Vagina (tissue), 2 donors: ENCODE measurements at places on chromosomes 6 and 20. TPM values are rescaled to one million over a fixed set of nuclear protein-coding genes. Genes with fewer than 3 reads are reported as not detected.

CST2 gene
- not detected for total RNA-seq

LRRC73 gene
- not detected for total RNA-seq

DLK2 gene
- total RNA-seq, result 3.9 TPM

NKAIN4 gene
- not detected for total RNA-seq

CCN5 gene
- 134 TPM for total RNA-seq

SLC25A27 gene
- total RNA-seq, result 39.3 TPM

C2 gene
- 2.9 TPM for total RNA-seq

OTOR gene
- not detected for total RNA-seq

GRIK2 gene
- 8.8 TPM for total RNA-seq

- no peak for DNase-seq
- H3K27me3 ChIP-seq, result no peaks in the 10 kb centered on the region
- peaks cover 28% of the 10 kb centered on the region for H3K4me1 ChIP-seq
- no peak overlapping the region for H3K4me3 ChIP-seq
- no peaks in the 10 kb centered on the region for H3K36me3 ChIP-seq
These were observed 4.9 kb downstream of the BMP6 start for GRCh38 chr6:7730784-7731227.

DNA sequence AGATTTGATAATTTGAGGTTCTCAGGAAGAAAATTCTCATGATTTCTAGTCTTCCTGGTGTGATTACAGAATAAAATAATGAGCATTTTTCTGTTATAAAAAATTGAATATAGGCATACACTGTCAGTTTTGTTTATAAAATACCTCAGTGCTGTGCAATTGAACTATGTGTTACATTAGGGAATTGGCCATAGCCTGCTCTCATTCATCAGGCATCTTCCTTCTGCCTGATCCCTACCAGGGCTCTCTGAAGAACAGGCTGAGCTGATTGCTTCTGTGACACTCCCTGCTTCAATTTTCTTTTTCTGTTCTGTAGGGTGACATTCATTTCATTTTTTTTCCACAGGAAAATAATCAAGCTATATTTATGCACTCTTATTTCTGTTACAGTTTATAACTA lies 162.8 kb downstream of the PHF3 start:
- no peak for DNase-seq
- H3K4me3 ChIP-seq, result no peak overlapping the region
- H3K36me3 ChIP-seq, result no peaks in the 10 kb centered on the region
- H3K27me3 ChIP-seq, result no peaks in the 10 kb centered on the region
- H3K27ac ChIP-seq, result no peak overlapping the region
- no peaks in the 10 kb centered on the region for H3K4me1 ChIP-seq

DNA sequence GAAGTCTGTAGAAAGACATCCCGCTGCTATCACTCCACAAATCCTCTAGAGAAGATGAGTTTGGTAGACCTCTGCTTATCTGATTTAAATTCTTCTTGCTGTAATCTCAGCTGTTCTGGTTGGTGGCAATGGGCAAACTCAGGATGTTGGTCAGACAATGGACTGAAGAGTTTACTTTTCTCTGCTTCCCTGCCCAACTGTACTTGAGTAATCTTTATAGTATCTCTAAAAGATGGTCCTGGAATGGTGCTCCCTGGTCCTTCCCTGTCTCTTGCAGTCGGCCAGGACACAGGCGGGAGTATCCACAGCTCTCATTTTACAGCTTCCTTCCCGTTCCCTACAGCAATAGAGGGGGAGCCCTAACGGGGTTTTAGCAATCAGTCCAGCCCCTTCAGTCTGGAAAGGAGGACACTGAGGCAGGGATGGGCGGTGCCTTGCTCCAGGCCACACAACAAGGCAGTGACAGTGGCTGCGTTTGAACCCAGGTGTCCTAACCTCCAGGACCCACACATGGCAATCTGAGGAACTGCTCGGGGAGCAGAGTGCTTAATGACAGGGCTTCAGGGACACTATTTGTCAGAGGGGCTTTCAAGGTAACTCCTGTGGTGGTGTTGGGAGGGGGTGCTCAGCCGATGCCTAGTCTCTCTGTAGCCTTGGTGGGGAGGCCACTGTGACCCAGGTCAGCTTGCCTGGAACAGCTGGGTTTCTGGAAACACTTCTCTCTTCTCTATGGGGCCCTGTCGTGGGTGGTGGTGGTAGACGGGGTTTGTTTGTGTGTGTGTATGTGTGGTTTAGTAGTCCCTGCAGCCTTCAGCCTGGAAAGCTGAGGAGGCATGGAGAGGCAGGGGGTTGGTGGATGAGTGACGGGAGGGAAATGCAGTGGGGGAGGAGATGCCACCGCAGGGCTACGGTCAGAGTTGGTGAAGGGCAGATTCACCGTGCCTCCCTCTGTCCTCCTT lies 9.5 kb upstream of the VEGFA start:
- H3K4me3 ChIP-seq, result no peak overlapping the region
- no peaks in the 10 kb centered on the region for H3K36me3 ChIP-seq
- H3K27ac ChIP-seq, result peak overlapping the region; percentile 32
- no peak for DNase-seq

GRCh38 chr6:122369536-122369935 lies 29.9 kb upstream of the HSF2 start:
- no peaks in the 10 kb centered on the region for H3K4me1 ChIP-seq
- H3K27ac ChIP-seq, result no peak overlapping the region
- no peak for DNase-seq
- no peaks in the 10 kb centered on the region for H3K36me3 ChIP-seq

- no peak overlapping the region for H3K4me3 ChIP-seq
- H3K27me3 ChIP-seq, result no peaks in the 10 kb centered on the region
- no peaks in the 10 kb centered on the region for H3K36me3 ChIP-seq
These were observed 664.8 kb upstream of the GJE1 start for GRCh38 chr6:141467881-141468280.

GRCh38 chr6:137415127-137415833 lies 78.9 kb downstream of the OLIG3 start:
- peak overlapping the region; percentile 46 for H3K4me3 ChIP-seq
- no peak for DNase-seq
- no peaks in the 10 kb centered on the region for H3K27me3 ChIP-seq
- no peaks in the 10 kb centered on the region for H3K36me3 ChIP-seq
- peaks cover 9% of the 10 kb centered on the region for H3K4me1 ChIP-seq

DNA sequence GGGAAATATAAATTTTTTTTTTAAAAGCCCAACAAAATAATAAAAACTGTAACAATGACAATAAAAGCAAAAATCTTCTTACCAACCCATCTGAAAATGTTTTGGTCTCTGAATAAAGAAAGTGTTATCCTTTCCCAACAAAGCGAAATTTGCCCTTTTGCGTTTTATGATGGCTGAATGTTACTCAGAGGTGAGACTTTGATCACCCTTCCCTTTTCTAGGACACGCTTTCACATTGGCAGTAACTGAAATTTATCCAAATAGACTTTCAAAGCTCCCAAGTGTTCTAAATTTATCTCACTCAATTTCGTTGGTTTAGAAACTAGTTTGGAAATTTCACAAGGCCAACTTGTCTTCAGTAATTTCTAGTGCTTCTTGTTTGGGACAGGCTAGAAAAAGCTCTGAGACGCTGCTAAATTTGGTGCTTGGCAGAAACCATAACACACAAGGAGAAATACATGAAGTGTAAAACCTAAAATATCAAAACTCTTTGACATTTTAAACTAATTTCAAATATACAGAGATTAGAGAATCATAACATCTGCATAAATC lies 354.5 kb upstream of the CITED2 start:
- H3K4me3 ChIP-seq, result no peak overlapping the region
- no peaks in the 10 kb centered on the region for H3K27me3 ChIP-seq
- no peak for DNase-seq

DNA sequence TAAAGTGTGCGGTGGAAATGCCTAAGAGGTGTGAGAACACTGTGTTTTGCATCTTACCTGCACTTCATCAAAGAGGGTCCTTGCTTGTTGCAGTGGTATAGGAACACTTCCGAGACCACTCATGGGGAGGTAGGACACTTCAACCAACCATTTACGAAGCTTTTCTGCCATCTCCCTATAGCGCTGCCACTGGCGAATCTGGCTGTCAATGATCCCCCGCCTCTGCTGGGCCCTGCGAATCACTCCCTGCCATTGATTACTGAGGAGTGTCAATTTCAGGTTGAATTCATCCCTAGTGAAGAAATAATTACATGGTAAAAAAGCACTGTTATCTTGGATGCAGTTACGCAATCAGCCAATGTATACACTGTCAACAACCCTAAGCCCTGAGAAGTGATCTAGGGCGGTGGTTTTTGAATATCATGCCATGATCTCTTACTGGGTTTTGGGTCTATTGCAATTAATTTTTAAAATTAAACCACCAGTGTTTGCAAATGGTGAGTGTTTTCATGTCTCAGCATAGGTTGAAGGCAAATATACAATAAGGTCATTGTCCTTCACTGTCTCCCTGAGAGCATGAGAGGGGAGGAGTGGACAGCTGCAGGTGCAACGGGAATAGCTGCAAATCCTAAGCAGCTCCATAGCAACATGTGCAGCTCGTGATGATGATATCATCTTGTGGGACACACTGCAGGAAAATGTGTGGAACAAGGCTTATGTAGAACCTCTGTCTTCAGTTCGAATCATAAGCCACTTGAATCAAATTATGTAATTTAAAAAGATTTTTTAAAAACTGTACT lies 400.6 kb downstream of the ESR1 start:
- H3K4me1 ChIP-seq, result peaks cover 24% of the 10 kb centered on the region
- no peak overlapping the region for H3K27ac ChIP-seq
- no peak for DNase-seq
- no peaks in the 10 kb centered on the region for H3K27me3 ChIP-seq
- H3K4me3 ChIP-seq, result no peak overlapping the region

DNA sequence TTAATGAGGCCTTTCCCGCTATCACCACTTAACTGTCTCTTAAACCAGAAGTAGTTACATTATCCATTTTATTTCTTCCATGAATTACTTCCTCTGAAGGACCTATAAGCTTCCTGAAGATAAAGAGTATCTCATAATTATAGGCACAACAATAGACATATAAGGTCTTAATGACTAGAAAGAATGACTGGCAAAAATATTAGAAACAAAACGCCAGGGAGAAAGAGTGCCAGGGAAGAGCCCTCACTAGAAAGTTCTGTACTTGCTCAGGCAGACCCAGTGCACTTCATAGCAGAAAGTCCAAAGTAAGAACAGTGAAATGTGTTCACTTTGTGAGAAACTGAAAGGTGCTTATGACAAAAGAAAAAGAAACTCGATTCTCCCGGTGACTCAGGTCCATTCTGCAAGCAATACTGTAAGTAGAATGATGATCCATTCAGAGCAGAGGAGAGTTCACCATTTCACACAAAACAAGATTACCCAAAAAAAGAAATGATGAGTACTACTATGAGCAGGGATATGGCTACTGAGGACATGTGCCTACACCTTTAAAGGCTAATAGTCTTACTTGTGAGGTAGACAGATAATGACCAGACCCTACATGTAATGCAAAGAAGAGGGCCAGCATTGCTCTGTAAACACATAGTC lies 5.5 kb downstream of the ZNF334 start:
- H3K27me3 ChIP-seq, result no peaks in the 10 kb centered on the region
- no peak overlapping the region for H3K27ac ChIP-seq
- no peak for DNase-seq
- no peaks in the 10 kb centered on the region for H3K36me3 ChIP-seq

- peaks cover 23% of the 10 kb centered on the region for H3K4me1 ChIP-seq
- no peaks in the 10 kb centered on the region for H3K27me3 ChIP-seq
These were observed 46.1 kb upstream of the CCN6 start for GRCh38 chr6:112007805-112008204.

- no peaks in the 10 kb centered on the region for H3K27me3 ChIP-seq
- no peak for DNase-seq
These were observed 235.1 kb downstream of the FNDC1 start for GRCh38 chr6:159404296-159404695.

GRCh38 chr6:131937703-131938631 lies 13.2 kb downstream of the CCN2 start:
- no peak overlapping the region for H3K4me3 ChIP-seq
- no peak for DNase-seq
- peaks cover 14% of the 10 kb centered on the region for H3K4me1 ChIP-seq
- H3K27ac ChIP-seq, result peak overlapping the region; percentile 36
- H3K27me3 ChIP-seq, result no peaks in the 10 kb centered on the region

- peak overlapping the region; percentile 9 for H3K4me3 ChIP-seq
- H3K36me3 ChIP-seq, result peaks cover 8% of the 10 kb centered on the region
- H3K27me3 ChIP-seq, result no peaks in the 10 kb centered on the region
- H3K27ac ChIP-seq, result no peak overlapping the region
- peaks cover 21% of the 10 kb centered on the region for H3K4me1 ChIP-seq
- no peak for DNase-seq
These were observed 2.1 kb downstream of the GOPC start for GRCh38 chr6:117600008-117600743.

- no peaks in the 10 kb centered on the region for H3K36me3 ChIP-seq
- H3K27me3 ChIP-seq, result no peaks in the 10 kb centered on the region
- peaks cover 15% of the 10 kb centered on the region for H3K4me1 ChIP-seq
- H3K27ac ChIP-seq, result no peak overlapping the region
These were observed 61.6 kb downstream of the PSMG4 start for GRCh38 chr6:3320238-3320811.

GRCh38 chr20:23223908-23224580 lies 126.5 kb upstream of the NXT1 start:
- no peak overlapping the region for H3K27ac ChIP-seq
- H3K4me3 ChIP-seq, result no peak overlapping the region
- H3K4me1 ChIP-seq, result no peaks in the 10 kb centered on the region

- no peaks in the 10 kb centered on the region for H3K4me1 ChIP-seq
- H3K36me3 ChIP-seq, result no peaks in the 10 kb centered on the region
- H3K4me3 ChIP-seq, result no peak overlapping the region
- DNase-seq, result no peak
These were observed 207.4 kb downstream of the DLL1 start for GRCh38 chr6:170083236-170084051.

DNA sequence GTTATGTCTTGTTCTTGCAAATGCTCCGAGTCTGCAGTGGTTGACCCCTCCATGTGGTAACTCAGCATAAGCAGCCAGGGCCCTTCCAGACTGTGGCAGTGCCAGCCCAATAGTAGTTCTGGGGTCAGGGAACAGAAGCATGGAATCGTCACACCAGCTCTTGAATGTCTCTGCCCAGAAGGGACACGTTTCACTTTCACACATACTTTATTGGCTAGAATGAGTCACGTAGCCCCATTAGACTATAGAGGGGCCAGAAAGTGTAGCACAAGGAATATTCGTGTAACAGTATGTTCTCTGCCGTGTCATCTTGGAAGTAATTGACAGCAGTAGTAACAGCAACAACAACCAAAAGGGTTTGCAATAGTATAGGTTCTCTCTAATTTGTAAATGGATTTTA lies 254.7 kb downstream of the FARS2 start:
- H3K27me3 ChIP-seq, result no peaks in the 10 kb centered on the region
- H3K27ac ChIP-seq, result no peak overlapping the region
- no peaks in the 10 kb centered on the region for H3K4me1 ChIP-seq
- H3K4me3 ChIP-seq, result no peak overlapping the region

GRCh38 chr20:24694157-24694726 lies 224.8 kb downstream of the SYNDIG1 start:
- no peaks in the 10 kb centered on the region for H3K36me3 ChIP-seq
- no peak overlapping the region for H3K4me3 ChIP-seq
- DNase-seq, result no peak
- peak overlapping the region; percentile 67 for H3K27ac ChIP-seq

- H3K4me3 ChIP-seq, result no peak overlapping the region
- H3K4me1 ChIP-seq, result no peaks in the 10 kb centered on the region
- no peak overlapping the region for H3K27ac ChIP-seq
These were observed 265.9 kb downstream of the BMP7 start for GRCh38 chr20:57000441-57000968.

GRCh38 chr6:114452785-114453401 lies 110.1 kb upstream of the HS3ST5 start:
- no peak for DNase-seq
- no peak overlapping the region for H3K27ac ChIP-seq
- H3K27me3 ChIP-seq, result no peaks in the 10 kb centered on the region
- no peak overlapping the region for H3K4me3 ChIP-seq
